ENCODE measurements at places on chromosomes 6 and 20.

DNA sequence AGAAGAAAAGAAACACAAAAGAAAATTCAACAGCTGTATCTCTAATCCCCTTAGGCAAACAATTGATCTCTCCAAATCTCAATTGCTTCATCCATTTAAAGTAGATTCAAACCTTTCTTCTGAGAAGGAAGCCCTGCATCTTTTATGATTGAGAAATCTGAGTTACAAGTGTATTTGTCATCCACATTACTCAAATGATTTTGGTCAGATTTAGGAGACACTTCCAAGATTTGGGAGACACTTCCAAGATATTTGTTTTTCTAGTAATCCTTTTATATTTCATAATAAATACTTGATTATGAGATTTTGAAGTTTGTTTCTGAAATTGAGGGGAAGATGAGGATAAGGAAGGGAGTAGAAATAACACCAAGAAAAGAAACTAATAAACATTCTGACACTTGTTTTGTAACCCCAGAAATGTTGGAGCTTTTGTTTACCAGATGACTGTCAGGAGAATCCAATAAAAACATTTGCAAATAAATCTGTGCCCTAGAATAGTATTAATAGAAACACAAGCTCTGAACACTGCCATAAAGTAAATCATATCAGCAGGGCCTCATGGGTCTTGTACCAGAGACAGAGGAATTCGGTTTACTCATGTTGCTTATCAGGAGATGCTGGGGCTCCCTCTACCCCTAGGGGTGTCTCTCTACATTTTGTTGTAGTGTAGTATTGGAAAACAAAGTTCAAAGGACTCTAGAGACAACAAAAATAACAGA is 314.3 kb upstream of the NT5E start:
- no peak for DNase-seq

- no peak for DNase-seq
Observed at GRCh38 chr6:34570066-34570833, 14.1 kb upstream of the SPDEF start.

DNA sequence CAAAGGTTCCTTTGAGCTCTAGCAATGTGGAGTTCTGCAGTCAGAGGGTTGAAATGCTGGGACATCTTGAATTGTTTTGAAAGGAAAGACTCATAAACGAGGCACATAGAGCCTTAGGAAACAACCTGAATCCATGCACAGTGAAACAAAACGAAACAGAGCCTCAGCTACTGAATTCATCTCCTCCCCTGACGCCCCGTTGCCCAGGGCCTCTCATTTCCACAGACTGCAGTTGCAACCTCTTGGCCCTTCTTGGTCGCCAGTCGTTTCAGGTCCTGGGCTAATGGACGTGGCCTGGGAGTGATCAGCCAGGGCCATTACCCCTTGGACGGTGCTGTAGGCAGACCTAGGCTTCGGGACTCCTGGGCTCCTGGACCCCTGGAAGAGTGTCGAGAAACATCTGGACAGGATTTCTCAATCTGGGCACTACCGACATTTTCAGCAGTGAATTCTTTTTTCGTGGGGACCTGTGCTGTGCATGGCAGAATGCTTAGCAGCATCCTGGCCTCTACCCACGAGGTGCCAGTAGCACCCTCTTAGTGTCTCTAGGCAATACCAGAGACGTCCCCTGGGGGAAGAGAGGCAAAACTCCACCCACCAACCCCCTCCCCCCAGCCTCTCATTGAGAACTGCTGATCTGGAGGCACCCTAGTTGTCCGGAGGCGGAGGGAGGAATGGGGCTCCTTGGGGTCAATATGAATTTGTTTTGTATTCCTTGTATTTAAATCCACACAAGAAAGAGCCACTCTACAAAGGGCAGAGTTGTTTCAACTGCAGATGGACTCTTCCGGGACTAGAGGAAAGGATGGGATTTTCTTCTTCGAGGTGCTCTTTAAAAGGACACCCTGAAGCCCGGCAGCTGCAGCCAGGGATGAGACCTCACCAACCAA is 50.2 kb downstream of the TMEM242 start:
- peak; percentile 5 for DNase-seq

- peak; percentile 46 for DNase-seq
Observed at GRCh38 chr6:159093609-159094443, 49.0 kb upstream of the TAGAP start.

DNA sequence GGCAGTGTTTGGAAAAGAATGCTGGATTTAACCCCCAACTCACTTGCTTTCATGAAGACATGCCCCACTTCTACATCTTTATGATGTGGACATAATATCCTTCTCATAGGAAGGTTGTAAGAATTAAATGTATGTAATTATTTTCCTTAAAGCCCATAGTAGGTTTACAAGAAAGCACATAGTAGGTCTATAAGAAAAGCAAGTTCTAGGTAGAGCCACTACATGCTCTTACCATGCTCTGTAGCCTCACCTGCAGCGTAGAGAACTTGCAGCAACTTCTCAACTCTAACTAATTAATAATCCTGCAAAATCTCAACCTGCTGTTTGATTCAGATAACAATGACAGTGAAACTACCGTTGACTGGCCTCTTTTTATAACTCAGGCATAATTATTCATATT is 288.4 kb downstream of the TSHZ2 start:
- no peak for DNase-seq

DNA sequence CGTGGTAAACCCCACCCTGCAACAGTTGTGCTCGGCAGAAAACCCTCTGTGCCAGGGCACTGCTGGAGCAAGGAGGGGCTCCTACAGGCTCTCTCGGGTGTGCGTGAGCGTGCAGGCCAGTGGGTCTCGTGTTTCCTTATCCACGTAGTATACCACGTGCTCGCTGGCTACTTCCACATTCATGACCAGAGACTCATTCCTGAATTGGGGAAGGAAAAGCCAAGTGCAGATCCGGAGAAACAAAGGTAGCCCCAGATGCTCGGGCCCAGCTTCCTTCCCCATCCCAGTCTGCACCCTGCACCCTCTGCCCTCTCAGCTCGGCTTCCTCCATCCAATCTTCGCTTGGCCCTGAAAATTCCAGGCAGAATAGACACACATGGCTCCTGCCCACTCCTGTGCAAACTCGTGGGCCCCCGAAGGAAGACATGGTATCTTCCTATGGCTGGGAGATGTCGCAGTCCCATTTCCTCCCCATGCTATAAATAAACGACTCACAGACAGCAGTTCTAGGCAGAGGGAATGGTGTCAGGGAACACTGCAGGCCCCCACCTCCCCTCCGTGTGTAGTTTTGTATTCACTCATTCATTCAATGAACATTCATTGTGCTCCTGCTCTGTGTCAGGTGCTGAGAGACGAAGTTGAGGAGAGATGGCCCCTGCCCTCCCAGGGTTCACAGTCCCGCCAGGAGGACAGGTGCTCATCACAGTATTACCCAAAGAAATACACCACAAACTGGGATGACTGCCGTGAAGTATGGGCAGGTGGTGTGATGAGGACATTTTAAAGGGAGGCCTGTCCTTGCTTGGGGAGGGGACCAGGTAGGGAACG is 29.6 kb downstream of the NPEPL1 start:
- peak; percentile 23 for DNase-seq

DNA sequence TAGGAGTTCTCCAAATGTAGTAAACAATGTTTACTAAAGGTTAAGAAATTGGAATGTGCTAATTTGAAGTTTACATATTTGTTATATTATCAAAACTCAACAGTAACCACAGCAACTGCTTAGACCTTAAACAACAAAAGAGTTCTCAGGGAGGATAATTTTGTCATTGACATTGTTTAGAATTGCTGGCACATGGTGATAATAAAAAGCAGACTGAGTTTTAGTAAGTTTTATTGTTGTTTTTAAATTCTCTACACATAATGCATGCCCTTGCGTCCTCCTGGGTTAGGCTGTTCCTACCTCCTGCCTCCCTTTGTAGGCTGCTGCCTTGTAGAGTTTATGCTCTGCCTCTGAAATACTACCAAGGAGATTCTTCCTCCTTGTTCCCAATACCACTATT is 28.7 kb downstream of the LAMA4 start:
- no peak for DNase-seq

GRCh38 chr6:100458841-100459591 is 5.7 kb downstream of the SIM1 start:
- DNase-seq, result no peak

GRCh38 chr6:29995340-29995777 is 53.0 kb downstream of the HLA-A start:
- DNase-seq, result peak; percentile 62

GRCh38 chr6:158033077-158033750 is 51.6 kb downstream of the SYNJ2 start:
- DNase-seq, result no peak

DNA sequence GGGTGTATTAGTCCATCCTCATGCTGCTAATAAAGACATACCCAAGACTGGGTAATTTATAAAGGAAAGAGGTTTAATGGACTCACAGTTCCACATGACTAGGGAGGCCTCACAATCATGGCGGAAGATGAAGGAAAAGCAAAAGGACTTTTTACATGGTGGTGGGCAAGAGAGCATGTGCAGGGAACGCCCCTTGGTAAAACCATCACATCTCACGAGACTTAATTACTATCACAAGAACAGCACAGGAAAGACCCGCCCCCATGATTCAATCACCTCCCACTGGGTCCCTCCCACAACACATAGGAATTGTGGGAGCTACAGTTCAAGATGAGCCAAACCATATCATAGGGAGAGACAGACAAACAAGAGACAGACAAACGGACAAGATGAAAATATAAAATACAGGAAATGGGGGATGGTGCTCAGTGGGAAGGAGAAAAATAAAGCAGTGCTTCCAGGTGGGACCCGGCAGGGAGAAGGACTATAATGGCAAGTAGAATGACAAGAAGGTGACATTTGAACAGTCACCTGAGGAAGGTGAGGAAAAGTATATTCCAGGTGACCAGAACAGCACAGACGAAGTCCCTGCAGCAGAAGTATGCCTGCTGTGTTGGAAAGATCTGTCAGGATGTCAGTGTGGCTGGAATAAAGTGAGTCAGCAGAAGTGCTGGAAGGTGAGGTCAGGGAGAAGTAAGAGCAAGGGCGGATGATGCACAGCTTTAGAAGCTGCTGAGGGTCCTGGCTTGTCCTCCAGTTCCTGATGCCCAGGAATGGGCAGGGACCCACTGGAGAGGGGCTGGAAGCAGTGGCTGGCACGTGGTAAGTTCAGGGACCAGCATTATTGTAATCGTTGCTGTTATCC is 61.1 kb downstream of the SLC2A10 start:
- DNase-seq, result no peak

- DNase-seq, result no peak
Observed at GRCh38 chr20:29299811-29300578, 1957.5 kb upstream of the DEFB115 start.

- DNase-seq, result no peak
Observed at GRCh38 chr6:6803180-6803977, 214.9 kb downstream of the LY86 start.

- peak; percentile 65 for DNase-seq
Observed at GRCh38 chr6:30720738-30721197, 616 bp downstream of the TUBB start.

GRCh38 chr6:47117314-47117713 is 75.2 kb upstream of the ADGRF1 start:
- no peak for DNase-seq

GRCh38 chr20:58256842-58257241 is 28.4 kb upstream of the ANKRD60 start:
- DNase-seq, result peak; percentile 58

DNA sequence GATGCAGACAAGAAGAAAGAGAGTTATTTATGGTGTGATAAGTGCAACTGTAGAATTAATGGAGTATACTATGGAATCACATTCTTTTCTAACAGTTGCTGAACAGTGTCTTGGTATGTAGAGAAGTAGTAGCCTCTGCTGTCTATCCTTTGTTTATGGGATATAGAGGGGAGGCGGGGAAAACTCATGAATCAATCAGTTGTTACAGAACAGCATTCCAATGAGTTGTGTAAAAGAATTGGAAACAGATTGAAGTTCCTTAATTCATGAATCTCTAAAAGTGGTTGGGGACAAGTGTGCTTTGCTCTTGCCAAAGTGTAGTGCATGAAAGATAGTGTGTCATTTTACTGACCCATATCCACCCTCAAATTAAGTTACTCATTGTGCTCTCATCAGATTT is 77.7 kb downstream of the FLRT3 start:
- DNase-seq, result no peak

GRCh38 chr20:45289942-45290676 is 16.5 kb upstream of the RBPJL start:
- DNase-seq, result no peak

- no peak for DNase-seq
Observed at GRCh38 chr20:57601211-57601570, 19.0 kb downstream of the ZBP1 start.

- DNase-seq, result no peak
Observed at GRCh38 chr6:43865932-43866645, 96.1 kb downstream of the VEGFA start.
